ENCODE measurements at places on chromosomes 7 and 10.

DNA sequence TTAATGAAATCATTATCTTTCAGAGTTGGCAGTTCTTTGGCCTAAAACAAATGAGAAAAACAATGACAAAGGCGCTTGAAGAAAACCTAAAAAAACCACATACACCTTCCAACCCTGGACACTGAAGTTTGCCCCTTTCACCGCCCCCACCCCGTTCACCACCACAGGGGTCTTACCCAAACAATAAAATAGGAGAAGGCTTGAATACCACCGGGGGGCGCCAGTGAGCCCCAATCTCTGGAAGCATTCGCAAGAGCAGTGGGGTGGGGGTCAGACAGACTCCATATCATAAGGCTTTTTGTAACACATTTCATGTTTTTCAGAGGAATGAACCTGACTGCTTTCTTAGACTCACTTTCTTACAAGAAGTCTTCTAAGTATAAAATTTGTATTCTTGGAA is 163.6 kb downstream of the PIP4K2A start:
- peak; percentile 74 for DNase-seq

DNA sequence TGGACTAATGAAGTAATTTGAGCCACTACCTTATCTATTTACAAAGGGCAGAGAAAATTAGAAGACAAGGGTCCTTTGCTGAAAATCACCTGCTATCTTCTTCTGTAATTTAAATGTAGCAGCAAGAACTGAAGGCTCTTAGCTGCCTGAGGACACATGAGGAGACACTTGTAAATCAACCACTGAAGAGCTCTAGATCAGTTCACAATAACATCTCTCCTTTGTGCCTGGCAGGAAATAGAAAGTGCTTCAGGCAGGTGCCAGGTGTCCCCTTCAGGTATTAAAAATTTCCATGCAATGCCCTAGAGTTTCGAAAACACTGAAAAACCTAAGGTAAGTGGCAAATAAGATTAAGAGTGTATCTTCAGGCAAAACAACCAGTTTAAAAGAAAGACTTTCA is 474.6 kb downstream of the GRM8 start:
- DNase-seq, result no peak

GRCh38 chr10:48924988-48925387 is 14.7 kb downstream of the LRRC18 start:
- no peak for DNase-seq

GRCh38 chr7:80207501-80207900 is 72.9 kb downstream of the GNAI1 start:
- no peak for DNase-seq

GRCh38 chr10:97805949-97806348 is 34.1 kb upstream of the SFRP5 start:
- no peak for DNase-seq

DNA sequence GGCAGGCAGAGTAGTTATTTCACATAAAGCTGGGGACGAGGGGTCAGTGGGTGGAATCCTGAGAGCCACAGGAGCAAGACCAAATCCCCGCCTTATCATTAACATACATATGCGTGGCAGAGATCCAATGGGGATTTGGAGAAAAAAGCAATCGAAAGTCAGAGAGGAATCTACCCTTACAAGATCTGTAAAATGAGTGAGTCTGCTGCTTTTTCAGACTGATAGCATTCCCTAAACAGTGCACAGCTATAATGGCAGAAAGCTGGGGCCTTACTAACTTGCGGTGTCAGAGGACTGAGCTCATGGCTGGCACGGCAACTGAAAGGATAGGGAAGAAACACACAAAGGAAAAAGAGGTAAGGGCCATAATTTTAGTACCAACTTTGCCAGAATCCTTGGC is 25.0 kb downstream of the GPR22 start:
- DNase-seq, result no peak

DNA sequence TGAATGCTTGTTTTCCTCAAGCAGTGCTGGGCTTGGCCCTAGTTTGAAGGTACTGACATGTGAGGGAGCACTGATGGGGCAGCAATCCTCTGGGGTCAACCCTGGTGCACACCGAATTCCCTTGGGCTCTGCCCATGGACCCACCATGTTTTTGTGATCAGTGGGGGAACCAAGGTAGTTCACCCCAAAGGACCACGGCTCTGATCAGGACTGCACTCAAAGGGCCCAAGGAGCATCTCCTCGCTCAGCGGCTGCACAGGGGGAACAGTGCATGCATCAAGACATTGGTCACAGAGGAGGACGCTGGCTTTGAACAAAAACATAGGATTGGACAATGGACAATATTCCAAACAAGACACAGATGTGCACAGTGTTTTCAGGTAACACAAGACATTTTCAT is 12.7 kb downstream of the CXCL12 start:
- no peak for DNase-seq

- DNase-seq, result no peak
Observed at GRCh38 chr7:20214921-20215669, 2.1 kb downstream of the MACC1 start.

- DNase-seq, result no peak
Observed at GRCh38 chr10:71840958-71841335, 10.1 kb downstream of the PSAP start.

DNA sequence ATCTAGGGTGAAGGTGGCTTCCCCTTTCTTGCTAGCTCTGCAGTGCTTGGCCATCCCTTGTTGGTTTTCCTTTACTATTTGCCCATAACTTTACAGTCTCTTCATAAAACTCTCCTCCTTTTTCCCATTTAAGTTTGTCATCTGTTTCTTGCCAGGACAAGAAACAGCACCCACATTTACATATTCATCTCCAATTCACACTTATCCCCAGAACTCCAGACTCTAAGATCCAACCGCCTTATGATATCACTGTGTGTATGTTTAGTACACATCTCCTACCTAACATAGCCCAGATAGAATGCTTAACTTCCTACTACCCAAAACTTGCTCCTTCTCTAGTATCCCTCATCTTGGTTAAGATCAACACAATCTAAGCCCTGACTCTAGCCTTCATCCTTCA is 622.2 kb downstream of the KCNMA1 start:
- DNase-seq, result no peak

DNA sequence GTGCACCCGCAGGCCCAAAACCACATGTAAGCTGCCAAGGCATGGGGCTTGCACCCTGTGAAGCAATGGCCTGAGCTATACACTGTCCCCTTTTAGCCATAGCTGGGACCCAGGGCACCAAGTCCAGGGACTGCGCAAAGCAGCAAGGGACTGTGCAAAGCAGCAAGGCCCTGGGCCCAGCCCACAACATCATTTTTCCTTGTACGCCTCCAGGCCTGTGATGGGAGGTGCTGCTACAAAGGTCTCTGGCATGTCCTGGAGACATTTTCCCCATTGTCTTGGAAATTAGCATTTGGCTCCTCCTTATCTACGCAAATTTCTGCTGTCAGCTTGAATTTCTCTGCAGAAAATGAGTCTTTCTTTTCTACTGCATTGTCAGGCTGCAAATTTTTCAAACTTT is 24.8 kb downstream of the ARHGAP19 start:
- no peak for DNase-seq

GRCh38 chr7:11758627-11759111 is 73.3 kb downstream of the THSD7A start:
- DNase-seq, result no peak

- DNase-seq, result no peak
Observed at GRCh38 chr10:36073796-36074345, 431.8 kb upstream of the FZD8 start.

DNA sequence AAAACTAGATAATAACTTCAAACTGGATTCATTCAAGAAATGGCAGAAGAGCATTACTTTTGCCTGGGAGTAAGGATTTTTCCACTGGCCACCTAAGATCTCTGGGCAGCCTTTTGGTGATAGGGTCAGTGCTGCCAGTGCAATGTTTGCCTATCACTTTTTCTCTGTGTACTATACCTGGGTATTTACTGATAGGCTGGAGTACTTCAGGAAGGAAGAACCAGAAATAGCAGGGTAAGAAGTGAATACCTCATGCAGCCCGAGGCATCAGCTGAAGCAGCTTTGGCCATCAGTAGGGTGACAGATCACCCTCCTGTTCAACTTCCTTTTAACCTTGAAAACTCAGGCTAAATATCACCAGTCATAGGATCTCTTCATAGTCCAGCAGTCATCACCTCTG is 5.5 kb upstream of the PAPSS2 start:
- no peak for DNase-seq

DNA sequence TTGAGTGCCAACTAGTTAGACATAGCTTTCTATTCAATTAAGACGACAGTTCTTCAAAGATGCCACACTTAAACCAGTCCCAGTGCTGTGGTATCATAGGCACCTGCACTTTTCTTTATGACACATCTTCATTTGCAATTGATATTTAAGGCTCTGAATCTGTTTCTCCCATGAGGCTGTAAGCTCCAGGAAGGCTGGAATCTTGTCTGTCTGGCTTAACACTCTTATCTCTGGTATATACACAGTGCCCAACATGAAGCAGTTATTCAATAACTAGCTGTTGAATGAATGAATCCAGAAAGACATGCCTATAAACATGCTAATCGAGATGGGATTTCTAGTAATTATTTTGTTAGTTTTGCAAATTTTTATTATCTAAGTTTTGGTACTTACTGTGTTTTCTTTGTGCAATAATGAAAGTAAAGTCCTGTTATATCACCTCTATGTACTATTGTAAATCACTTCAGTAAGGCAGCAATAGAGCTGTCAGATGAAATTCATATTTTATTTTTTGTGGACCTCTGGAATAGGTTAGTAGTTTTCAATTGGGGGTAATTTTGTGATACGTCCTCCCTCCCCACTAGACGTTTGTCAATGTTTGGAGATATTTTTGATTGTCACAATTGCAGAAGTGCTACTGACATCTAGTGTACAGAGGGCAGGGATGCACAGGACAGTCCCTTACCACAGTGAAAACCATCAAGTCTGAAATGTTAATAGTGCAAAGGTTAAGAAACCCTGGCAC is 51.3 kb upstream of the STEAP4 start:
- DNase-seq, result no peak

DNA sequence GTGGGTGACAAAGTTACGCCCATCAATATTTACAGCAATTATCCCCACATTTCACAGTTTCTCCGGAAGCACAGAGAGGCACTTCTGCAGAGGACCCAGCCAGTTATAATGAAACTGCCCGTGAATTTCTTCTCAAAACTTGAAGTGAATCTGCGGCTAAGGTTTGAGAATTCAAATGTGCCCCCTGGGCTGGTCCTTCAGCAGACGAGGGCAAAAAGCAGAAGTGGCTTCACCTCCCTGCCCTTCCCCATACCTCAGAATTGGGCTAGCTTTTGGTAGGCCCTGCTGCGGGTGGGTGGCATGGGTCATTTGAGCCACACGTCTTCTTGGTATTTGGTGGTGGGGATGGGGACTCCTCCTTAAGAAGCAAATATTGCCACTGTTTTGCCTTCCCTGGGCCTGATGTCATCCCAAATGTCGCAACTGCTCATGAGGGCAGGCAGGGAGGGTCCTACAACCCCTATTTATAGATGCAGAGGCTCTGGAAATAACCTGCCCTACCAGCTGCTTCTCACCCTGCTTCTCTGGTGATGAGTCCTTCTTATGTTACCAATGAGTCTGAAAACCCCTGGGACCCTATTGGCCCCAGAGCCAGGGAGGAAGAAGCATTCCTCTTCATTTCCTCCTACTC is 16.6 kb upstream of the WDFY4 start:
- DNase-seq, result no peak

DNA sequence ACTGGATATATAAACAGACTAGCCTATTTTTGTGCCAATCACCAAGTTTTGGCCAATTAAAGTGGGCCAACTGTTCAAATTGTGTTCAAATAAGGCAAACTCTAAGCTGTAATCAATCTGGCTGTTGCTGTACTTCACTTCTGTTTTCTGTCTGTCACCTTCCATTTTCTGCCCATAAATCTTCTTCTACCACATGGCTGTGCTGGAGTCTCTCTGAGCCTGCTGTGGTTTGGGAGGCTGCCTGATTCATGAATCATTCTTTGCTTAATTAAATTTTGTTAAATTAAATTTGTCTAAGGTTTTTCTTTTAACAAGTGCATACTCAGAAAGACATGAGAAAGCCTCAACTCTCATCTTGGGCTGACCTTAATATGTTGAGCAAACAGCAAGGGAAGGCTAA is 172.6 kb upstream of the VIPR2 start:
- no peak for DNase-seq

DNA sequence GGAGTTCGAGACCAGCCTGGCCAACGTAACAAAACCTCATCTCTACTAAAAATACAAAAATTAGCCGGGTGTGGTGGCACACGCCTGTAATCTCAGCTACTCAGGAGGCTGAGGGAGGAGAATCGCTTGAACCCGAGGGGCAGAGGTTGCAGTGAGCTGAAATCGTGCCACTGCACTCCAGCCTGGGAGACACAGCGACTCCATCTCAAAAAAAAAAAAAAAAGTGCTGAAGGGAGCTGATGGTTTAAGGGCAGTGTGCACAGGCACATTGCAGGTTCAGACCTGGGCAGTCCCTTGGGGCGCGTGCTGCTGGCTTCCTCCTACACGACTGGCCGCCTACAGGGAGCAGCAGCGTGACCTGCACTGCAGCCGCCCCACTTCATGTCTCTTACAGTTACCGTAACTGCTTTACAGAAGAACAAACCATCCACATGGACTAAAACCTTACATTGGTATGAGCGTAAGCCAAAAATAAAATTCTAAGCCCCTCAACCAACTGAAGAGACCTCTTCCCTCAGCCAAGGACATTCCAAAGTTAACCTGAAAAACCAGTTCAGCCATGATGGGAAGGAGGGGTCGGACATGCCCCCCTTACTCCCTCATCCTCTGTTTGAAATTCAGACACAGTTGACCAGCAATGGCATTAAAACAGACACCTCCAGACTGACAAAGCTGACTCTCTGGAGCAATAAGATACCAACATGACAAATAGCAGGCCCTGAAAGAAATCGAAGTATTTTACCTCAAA is 262.2 kb downstream of the ZMYND11 start:
- no peak for DNase-seq

DNA sequence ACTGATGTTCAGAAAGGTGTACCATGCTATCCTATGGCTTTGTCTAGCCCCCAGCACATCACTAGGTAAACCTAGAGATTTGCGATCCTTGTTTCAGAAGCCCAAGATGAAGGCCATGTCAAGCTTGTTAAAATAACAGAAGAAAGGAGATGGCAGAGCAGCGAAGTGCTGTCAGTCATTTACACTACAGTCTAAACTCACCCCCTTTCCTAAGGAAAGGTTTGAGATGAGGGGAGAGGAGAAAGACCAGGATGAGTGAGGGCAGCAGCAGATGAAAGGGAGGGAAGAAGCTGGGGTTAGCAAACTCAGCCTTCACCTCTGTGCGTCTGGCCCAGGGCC is 74.8 kb downstream of the PROSER2 start:
- DNase-seq, result no peak

DNA sequence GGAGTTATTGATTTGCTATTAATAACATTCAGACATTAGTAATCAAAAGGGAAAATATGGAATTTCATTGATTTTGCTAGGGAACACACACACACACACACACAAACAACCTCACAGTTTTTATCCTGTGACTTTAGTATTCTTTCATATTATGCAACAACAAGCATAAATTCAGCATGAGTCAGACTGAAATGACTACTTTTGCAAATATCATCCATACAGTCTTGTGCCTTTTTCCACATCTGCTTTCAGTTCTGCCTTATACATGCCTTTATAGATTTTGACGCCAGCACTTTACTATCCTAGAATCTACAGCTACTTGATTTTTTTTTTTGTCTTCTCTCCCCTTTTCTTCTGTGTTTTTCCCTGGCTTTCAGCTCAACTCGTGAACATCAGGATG is 975.8 kb upstream of the LRRTM3 start:
- no peak for DNase-seq
